ENCODE measurements at places on chromosomes 7 and 10.

DNA sequence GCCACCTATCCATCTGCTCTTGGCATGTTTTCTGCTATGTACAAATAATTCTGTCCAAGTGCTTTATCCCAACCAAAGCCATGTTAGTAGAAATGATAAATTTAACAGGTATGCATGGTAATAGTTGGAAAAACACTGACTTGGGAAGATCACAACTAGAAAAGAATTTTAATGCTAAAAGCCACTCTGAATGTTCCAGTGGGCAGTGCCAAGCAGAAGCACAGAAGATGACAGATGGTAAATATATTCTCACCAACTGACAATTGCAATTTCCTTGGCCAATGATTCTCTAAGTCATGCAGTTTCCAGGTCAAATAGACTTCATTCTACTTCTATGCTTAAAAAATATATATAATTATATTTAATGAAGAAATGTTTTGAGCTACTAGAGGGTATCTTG, 83.6 kb upstream of the SEMA3C start:
- DNase-seq: no peak

- no peak for DNase-seq
These were observed 7.2 kb downstream of the DBNL start for GRCh38 chr7:44051611-44052220.

GRCh38 chr7:42138691-42139090, 98.3 kb downstream of the GLI3 start:
- DNase-seq: no peak

DNA sequence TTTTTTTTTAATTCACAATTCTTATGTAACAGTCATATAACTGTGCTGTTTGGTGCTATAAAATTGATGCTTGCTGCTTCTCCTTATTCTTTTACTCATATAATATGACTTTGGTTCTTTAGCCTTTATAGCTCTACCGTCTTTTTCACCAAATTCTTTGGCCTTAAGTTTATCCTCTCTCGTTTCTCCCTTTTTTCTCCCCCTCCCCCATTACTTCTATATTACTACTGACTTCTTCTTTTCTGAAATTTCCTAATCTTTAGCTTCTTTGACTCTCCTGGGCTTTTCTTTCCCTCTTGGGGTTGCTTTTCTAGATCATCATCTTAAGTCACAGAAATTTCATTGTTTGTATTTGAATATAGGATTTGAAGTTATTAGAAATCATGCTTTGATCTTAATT, 3.8 kb downstream of the BCCIP start:
- DNase-seq: no peak

GRCh38 chr7:141593134-141593533, 41.9 kb downstream of the AGK start:
- DNase-seq: no peak

DNA sequence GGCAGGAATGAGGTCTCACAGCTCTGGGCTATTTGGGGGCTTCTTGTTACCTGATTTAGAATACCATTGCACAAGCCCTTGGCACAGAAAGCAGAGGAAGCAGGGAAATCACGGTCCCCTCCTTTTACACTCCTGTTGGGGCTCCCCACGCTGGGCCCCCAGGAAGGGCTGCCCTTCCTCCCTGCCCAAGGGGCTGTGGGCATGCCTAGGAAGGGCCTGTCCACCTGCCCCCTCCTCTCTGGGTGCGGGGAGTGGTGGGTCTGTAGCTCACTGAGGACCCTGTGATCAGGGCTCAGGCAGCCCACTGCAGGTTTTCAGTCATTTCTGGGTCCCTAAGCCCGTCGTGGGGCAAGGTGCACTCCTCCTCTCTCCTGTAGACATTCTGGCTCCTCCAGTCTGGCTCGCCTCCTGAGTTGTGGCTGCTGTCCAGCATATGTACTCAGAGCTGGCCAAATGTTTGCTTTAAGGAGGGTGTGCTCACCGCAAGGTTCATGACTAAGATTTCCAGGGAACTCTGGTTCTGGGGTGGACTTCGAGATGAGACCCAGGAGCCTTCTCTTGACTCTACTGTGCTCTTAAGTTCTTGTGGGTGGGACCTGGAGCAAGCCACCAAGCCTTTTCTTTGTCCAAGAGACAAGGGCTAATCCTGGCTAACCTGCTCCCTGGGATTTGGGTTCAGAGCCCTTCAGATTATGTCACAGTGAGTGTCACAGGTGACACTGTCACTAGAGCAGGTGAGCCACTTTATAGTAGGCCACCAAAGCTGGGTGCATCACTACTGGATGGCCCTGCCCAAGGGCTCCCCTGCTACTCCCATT, 56.0 kb downstream of the TACR2 start:
- DNase-seq: peak; percentile 96

DNA sequence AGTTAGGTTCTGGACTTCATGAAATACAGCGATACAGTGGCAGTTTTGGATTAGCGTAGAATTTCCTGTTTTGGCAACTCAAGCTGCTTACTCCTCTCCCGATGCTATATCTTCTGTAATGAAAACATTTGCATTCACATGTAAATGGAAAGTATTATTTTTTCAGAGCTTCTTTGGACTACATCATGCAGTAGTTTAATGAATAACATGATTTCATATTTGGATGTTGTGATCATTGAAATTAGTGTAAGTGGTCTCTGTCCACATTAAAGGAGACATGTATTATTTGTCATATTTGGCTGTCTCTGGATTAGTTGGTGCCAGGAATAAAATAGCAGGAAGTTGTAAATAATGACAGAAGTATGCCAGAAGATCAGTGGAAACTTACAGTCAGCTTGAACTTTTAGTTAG, 331.6 kb downstream of the GFRA1 start:
- no peak for DNase-seq

DNA sequence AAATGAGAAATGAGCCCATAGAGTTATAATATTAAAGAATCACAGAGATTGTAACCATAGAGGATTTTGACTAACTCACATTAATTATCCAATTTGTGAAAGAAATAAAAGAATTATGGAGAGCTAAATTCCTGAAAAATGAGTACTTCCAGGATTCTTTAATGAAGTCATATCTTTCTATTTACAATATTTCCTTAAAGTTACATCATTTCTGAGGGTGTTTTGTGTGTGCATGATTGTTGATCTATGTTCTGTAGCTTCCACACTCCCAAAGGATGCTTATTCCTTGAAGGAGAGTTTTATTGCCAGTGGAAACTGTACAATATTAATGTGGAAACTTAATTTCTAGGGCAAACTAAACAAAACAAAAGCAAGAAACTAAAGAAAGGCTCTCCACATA, 299.6 kb downstream of the MDFIC start:
- no peak for DNase-seq

- no peak for DNase-seq
These were observed 64.7 kb downstream of the MKX start for GRCh38 chr10:27680691-27681605.

DNA sequence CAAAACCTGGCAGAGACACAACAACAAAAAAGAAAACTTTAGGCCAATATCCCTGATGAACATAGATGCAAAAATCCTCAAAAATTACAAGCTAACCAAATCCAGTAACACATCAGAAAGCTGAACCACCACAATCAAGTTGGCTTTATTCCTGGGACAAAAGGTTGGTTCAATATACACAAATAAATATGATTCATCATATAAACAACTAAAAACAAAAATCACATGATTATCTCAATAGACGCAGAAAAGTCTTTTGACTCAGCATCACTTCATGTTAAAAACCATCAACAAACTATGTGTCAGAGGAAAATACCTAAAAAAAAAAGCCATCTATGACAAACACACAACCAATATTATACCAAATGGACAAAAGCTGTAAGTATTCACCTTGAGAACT, 283.5 kb downstream of the THSD7A start:
- DNase-seq: peak; percentile 47

DNA sequence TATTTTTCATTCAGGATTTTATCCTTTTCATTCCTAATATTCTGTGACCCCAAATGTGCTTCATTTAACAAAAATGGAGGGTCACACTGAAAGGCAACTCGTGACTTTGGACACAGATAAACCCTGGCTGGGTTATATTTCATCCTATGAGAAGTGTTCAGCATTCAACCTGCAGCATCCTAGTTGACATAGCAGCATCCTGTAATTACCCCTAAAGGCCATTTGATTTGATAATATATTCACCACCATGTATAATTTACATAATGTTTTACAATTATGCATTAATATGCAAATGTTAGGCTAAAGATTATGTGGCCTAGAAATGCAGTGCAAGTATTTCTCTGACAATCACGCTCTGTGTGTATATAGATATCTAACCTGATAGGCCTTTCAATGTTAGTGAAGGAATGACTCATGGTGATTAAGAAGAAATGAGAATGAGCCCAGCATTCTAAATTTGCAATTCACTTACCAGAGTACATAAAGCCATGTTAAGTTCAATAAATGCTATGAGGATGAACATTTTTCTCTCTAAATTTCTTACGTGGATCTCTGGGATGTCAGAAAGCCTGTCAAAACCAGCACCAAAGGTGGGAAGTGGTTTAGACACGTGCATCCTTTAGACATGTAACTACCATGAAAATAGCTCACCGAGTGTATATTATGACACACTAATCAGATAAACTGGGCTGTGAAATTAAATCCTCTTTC, 337.7 kb upstream of the AOAH start:
- DNase-seq: no peak

DNA sequence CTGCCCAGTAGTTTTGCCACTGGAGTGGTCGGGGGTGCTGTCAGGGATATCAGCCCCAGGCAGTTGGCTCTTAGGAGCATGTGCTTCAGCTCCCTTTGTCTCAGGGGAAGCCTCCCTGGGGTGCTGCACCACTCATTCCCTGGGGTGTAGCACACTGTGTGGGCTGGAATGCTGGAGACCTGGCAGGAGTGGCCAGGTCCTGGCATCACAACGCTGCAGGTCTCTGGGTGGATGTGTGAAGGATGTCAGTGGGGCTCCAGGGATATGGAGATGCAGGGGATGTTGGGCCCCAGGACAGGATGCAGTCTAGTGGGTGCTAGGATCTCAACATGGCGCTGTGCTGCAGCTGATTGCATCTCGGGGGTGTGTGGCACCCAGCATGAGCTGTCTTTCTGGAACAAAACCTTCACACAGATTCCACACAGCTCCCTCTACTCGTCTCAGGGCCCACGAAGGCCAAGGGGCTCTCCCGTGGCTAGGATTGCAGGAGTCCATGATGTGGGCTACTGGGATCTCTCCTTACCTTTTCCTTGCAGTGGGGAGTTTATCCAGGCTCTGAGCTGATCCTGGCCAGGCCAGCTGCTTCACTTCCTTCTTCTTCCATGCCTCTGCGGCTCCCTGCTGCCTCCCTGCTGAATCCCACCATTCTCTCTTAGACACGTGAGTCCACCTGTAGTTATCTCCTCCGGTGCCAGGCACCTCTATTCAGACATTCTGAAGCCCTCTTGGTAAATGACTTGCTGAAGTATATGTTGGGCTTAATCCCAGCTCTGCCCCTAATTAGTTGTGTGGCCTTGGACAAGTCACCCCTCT, 295.1 kb downstream of the RPS24 start:
- DNase-seq: no peak

GRCh38 chr10:87590705-87591588, 68.7 kb upstream of the PAPSS2 start:
- peak; percentile 19 for DNase-seq

DNA sequence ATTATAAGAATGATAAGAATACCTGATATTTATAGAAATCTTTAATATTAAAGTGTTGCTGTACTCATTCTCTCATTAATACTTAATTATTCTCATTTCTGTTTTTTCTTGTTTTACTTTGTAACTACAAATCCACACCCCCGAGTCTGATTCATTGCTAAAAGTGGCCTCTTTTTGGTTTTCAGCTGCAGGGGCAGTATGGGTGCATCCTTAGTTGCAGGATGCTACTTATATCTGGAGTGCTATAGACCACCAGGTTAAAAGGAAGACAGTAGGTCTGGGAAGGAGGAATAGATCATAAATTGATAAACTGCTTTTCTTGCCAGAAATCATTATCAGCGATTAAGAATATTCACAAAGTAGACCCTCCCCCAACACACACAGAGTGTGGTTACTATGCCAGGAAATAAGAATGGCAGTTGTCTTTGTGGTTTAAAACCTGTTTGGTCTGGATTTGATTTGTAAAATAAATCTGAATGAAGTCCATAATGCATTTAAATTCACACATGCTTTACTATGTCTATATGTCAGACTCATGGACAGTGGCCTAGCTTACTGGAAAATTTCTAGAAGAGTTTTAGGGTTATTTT, 96.5 kb downstream of the NRF1 start:
- DNase-seq: no peak

GRCh38 chr10:86366902-86367151, 232 bp upstream of the GRID1 start:
- no peak for DNase-seq

- peak; percentile 90 for DNase-seq
These were observed 91.0 kb upstream of the KMT2E start for GRCh38 chr7:104923010-104923421.

DNA sequence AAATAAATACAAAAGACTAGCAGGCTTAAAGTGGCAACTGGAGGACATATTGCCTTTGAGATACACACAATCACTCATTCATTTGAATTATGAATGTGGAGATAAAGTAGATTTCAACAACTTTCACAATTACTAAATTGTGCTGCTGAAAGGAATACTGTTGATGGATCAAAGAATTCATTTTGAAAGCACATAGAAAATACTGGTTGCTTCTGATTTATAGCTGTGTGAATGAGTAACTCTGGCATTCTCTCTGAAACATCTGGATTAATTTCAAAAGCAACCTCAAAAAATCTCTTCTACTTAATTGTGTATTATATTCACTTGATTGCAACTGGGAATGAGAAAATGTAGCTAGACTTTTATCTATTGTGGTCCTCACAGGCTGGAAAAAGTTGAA, 397.6 kb downstream of the THSD7A start:
- DNase-seq: no peak

GRCh38 chr10:127552446-127552845, 3.3 kb downstream of the NPS start:
- peak; percentile 64 for DNase-seq

- no peak for DNase-seq
These were observed 151.6 kb upstream of the SLC26A5 start for GRCh38 chr7:103597606-103598005.

DNA sequence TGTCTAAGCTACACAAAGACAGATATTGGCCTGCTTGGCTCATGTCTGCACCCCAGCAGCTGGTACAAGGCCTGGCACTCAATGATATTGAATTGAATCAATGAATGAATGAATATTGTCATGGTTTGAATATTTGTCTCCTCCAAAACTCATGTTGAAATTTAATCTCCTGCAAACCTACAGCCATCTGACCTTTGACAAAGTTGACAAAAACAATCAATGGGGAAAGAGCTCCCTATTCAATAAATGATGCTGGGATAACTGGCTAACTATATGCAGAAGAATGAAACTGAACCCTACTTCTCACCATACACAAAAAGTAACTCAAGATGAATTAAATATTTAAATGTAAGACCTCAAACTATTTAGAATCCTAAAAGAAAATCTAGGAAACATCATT, 144.7 kb downstream of the CYP26A1 start:
- no peak for DNase-seq

DNA sequence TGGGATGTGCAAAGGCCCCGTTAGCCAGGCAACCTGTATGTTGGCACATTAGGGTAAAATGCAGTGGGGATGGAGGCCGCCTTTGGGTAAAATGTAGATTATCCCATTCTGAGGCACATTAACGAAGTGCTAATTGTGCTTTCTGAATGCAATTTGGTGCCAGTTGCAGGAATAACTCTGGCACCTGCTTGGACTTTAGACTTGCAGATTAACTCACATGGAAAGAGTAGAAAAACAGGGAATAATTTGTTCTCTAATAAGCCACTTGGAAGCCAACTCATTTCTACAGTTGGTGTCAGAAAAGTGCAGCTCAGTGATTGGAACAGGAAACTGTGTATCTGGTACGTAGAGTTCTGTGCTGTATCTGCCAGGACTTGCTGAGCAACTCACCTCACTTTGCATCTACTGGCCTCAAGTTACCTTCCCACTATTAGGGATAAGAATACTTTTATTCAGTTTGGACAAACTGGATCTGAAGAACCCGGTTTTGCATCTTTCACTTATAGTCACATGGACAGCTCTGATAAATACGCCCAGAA, 377.4 kb upstream of the PODXL start:
- DNase-seq: no peak

Measured in MCF 10A (cell line).